ENCODE measurements at places on chromosomes 2 and 18.

DNA sequence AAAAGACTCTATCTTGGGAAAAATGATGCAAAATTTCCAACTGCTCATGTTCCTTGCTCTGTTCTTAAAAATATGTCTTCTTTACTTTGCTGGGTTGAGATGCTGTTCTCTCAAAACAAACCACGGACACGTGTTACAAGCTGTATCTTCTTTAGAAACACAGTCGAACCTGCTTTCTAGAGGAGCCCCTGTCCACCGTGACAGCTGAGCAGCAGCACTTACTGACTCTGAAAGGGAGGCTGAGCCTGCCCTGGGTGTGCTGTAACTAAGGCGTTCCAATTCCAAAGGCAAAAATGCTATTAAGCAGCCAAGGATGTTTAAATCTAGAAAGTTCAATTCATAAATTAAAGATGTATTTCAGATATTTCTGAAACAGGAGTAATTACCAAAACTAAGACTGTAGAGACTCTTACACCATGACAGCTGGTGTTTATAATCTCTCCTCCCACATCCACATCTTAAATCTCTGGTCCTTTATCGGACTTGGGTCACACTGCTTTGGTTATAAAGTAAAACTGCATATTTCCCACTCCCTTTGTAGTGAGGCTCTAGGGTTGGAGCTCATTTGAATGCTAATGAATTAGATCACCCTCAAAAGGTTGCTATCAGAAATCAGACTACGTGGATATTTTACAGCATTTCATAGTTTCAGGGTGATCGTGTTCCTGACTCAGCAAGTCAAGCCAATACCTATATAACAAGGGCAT, 281.2 kb upstream of the LYPD1 start:
- DNase-seq, result no peak
- no peaks in the 10 kb centered on the region for H3K4me1 ChIP-seq
- H3K36me3 ChIP-seq, result no peaks in the 10 kb centered on the region
- no peaks in the 10 kb centered on the region for H3K27me3 ChIP-seq
- H3K4me3 ChIP-seq, result no peak overlapping the region

DNA sequence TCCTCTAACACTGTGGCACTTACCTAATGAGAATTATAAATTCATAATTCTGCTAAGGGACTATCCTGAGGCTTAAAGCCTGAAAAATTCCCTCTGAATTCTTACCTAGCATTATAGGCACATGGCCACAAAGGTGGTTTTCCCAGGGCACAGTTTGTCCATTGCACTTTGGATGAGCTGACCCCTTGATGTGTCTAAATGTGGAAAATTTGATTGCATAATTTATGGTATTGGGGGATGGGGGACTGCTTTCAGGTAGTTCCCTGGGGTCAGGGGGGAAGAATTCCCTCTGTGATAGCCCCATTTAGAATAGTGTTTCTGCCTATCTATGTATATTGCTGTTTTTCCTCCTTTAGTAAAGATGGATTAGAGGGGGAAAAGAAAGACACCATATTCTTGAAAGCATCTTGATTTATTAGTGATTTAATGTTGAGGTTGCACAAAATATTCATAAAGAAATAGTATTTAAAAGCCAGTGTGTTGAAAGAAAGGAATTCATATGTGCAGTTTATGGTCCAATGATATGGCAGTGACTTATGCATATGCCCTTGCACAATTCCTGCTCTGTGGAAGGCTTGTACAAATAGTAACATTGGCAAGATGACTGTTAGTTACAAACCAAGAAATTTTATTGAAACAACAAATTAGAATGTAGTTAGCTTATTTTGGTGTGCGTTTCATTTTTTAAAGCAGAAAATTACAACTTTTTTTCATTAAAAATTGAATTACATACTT, 8.7 kb upstream of the HTR2B start:
- DNase-seq, result peak; percentile 68
- H3K27ac ChIP-seq, result no peak overlapping the region
- no peaks in the 10 kb centered on the region for H3K36me3 ChIP-seq

DNA sequence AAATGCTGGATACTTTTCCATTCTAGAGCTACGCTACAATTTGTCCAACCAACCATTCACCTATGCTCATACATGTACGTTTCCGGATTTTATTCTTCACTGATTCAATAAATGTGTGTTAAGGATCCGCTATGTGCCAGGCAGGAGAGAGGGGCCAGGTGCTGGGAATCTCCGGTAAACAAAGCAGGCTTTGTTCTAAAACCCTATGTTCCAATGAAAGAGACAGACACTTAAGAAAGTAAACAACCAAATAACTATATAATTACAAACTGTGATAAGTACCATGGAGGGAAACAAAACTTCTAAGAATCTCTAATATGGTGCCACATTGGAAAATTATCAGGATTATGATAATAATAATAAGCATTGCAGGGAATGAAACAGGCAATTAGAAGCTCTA, 22.2 kb upstream of the POMC start:
- no peak overlapping the region for H3K27ac ChIP-seq
- no peaks in the 10 kb centered on the region for H3K27me3 ChIP-seq

- H3K4me3 ChIP-seq, result no peak overlapping the region
- H3K36me3 ChIP-seq, result peaks cover 7% of the 10 kb centered on the region
- H3K4me1 ChIP-seq, result no peaks in the 10 kb centered on the region
- H3K27me3 ChIP-seq, result no peaks in the 10 kb centered on the region
- peak; percentile 16 for DNase-seq
Observed at GRCh38 chr2:148201075-148202004, 180.4 kb downstream of the MBD5 start.

DNA sequence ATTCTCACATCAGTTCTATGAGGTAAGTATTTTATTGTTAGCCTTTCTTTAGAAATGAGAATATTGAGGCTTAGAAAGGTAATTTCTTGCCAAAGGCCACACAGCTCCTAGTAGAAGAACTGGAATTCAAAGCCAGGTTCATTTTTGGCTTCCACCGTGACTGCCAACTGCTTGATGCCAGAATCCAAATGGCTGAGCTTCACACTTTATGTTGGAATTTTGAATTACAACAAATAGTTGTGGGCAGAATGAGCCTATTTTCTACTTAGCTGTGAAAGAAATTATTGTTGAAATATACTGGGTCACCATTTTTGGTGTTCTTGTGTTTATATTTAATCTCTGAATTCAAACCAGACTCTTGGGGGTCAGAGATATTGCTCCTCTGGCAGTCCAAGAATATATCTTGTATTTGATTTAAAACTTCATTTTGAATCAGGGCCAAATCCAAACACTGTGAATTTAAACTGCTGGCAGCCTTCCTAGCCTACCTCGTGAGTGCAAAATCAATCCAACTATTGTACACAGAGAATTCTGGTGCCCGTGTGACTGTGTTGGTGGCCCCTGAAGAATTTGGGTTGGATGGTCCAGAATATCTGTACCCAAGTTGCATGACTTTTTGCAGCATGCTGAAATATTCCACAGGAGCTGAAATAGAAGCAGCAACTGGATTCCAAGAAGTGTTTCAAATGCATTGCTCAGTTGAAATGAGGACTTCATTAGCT, 35.6 kb upstream of the LPIN1 start:
- no peak overlapping the region for H3K27ac ChIP-seq
- H3K27me3 ChIP-seq, result no peaks in the 10 kb centered on the region
- peak; percentile 75 for DNase-seq
- no peak overlapping the region for H3K4me3 ChIP-seq
- H3K4me1 ChIP-seq, result peaks cover 12% of the 10 kb centered on the region

DNA sequence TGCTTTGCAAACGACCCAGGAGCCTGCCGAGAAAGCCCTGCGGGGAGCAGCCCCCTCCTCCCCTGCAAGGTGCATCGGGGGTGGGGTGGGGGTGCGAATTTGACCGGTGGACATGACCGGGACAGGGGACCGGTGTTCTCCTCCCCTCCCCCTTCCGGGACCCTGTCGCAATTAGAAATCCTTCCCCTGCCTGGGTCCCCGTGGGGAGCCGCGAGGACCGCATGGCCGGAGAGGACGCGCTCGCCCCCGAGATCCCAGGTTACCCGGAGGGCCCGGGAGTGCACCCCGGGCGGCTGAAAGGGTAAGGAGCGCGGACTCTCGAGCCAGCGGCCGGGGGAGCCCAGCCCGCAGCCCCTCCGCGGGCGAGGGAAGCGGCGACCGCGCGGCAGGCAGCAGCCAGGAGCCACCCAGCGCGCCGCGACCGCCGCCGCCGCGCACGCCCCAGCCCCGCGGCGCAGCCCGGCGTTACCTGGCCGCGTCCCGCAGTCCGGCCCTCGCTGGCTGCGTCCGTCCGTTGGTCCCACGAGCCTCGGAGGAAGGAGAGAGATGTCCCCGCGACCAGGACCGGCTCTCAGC, 482 bp downstream of the DLGAP1 start:
- H3K4me1 ChIP-seq, result peaks cover 30% of the 10 kb centered on the region
- DNase-seq, result peak; percentile 32
- no peaks in the 10 kb centered on the region for H3K36me3 ChIP-seq
- peak overlapping the region; percentile 44 for H3K4me3 ChIP-seq
- no peak overlapping the region for H3K27ac ChIP-seq
- H3K27me3 ChIP-seq, result peaks cover 45% of the 10 kb centered on the region

DNA sequence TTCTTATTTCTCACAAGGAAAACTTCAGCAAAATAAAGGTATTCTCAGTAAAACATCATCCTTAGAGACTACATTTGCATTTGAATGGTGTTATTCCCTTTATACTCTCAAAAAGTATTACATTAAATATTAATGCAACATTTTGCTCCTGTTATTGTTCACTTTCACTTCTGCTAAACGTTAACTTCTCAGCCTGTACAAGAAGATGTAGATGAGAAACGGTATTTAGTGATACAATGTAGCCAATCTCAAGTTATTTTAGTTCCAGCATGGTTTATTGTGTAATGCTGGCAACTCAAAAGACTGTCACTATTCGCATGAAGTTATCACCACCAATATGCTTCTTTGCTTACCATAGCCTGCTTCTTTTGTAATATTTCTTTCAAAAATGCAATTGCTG, 514.1 kb downstream of the CPS1 start:
- H3K4me3 ChIP-seq, result no peak overlapping the region
- no peaks in the 10 kb centered on the region for H3K36me3 ChIP-seq
- H3K27ac ChIP-seq, result no peak overlapping the region
- H3K4me1 ChIP-seq, result no peaks in the 10 kb centered on the region
- no peak for DNase-seq
- H3K27me3 ChIP-seq, result no peaks in the 10 kb centered on the region

DNA sequence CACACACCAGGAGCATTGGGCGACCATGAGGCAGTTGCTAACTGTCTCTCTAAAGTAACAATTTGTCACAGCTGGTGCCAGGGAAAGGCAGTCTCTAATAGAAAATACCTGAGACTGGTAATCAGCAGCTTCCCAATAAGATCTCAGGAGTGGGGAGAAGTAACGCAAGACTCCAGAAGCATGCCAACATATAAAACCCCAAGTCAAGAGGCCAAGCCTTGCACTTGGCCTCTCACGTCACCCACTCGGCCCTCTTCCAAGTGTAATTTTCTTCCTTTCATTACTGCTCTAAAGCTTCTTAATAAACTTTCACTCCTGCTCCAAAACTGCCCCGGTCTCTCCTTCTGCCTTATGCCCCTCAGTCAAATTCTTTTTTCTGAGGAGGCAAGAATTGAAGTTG, 455.6 kb upstream of the ACVR2A start:
- no peaks in the 10 kb centered on the region for H3K27me3 ChIP-seq
- H3K36me3 ChIP-seq, result no peaks in the 10 kb centered on the region
- no peak overlapping the region for H3K27ac ChIP-seq
- H3K4me3 ChIP-seq, result no peak overlapping the region
- no peaks in the 10 kb centered on the region for H3K4me1 ChIP-seq
- no peak for DNase-seq

DNA sequence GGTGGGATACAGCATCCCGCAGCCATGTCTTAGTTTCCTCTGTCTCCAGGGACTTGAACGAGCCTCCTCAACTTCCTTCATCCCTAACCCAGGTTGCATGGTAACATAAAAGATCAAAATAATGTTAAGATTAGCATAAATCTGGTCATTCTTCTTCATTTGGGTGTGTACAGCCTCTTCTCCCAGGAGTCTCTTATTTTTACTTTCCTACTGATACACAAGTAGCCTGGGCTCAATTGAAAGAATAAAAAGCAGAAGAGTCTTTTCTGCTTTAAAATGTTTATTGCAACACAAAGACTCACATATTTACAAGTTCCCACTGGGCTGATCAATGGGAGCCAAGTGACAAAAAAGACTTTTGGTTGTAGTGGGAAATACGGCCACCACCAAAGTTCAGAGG, 137.9 kb upstream of the PID1 start:
- no peak for DNase-seq
- H3K36me3 ChIP-seq, result no peaks in the 10 kb centered on the region
- peaks cover 18% of the 10 kb centered on the region for H3K4me1 ChIP-seq
- no peak overlapping the region for H3K4me3 ChIP-seq
- H3K27me3 ChIP-seq, result no peaks in the 10 kb centered on the region

GRCh38 chr2:216104691-216105090, 4.5 kb upstream of the XRCC5 start:
- no peaks in the 10 kb centered on the region for H3K36me3 ChIP-seq
- peaks cover 7% of the 10 kb centered on the region for H3K4me1 ChIP-seq
- H3K27me3 ChIP-seq, result no peaks in the 10 kb centered on the region

DNA sequence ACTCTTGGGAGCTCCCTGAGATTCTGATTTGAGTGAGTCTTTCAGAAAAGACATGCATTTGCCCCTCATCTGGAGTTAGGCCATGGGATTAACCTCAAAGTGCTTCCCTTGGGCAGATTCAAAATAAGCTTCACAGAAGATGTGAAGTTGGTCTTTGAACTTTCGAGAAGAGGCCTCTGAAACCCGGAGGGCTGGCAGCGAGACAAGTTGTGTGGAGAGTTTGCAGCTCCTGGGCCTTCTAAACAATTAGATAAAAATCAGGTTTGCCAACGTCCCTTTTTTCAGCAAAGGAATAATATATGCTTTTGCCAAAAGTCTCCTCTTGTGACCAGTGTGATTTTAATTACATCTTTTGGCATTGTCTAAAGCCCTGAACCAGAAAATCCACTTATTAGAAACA, 489.7 kb downstream of the SOX11 start:
- peaks cover 52% of the 10 kb centered on the region for H3K4me1 ChIP-seq
- no peak overlapping the region for H3K4me3 ChIP-seq
- H3K27me3 ChIP-seq, result no peaks in the 10 kb centered on the region

- no peaks in the 10 kb centered on the region for H3K4me1 ChIP-seq
- no peaks in the 10 kb centered on the region for H3K27me3 ChIP-seq
- no peaks in the 10 kb centered on the region for H3K36me3 ChIP-seq
Observed at GRCh38 chr18:53952700-53953099, 271.8 kb downstream of the MBD2 start.

DNA sequence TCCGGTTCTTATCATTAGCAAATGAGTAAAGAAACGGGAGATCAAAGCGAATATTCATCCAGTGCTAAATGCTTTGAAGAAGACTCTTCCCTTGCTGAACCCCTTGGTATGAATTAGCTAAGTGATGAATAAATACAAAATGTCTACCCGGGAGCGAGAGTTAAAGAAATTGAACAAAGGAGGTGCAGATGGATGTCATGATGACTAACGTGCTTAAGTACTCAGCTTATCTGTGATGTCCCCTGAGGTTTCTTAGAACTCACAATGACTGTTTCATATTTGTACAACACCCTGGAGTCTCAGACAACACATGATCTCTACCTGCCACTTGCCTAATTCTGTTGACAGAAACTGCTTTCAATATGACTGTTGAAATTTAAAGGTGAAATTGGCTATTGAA, 148.5 kb downstream of the TMEM200C start:
- no peak overlapping the region for H3K4me3 ChIP-seq
- H3K36me3 ChIP-seq, result no peaks in the 10 kb centered on the region
- no peaks in the 10 kb centered on the region for H3K4me1 ChIP-seq

GRCh38 chr2:75375646-75376582, 176.6 kb upstream of the TACR1 start:
- no peak overlapping the region for H3K4me3 ChIP-seq
- peak; percentile 2 for DNase-seq
- no peaks in the 10 kb centered on the region for H3K4me1 ChIP-seq
- H3K36me3 ChIP-seq, result no peaks in the 10 kb centered on the region

GRCh38 chr2:41042343-41042742, 590.5 kb upstream of the SLC8A1 start:
- DNase-seq, result no peak
- H3K27ac ChIP-seq, result no peak overlapping the region
- no peak overlapping the region for H3K4me3 ChIP-seq
- no peaks in the 10 kb centered on the region for H3K4me1 ChIP-seq
- no peaks in the 10 kb centered on the region for H3K27me3 ChIP-seq
